Mammary epithelial cell (primary cell): ENCODE measurements at places on chromosomes 5 and 9.

DNA sequence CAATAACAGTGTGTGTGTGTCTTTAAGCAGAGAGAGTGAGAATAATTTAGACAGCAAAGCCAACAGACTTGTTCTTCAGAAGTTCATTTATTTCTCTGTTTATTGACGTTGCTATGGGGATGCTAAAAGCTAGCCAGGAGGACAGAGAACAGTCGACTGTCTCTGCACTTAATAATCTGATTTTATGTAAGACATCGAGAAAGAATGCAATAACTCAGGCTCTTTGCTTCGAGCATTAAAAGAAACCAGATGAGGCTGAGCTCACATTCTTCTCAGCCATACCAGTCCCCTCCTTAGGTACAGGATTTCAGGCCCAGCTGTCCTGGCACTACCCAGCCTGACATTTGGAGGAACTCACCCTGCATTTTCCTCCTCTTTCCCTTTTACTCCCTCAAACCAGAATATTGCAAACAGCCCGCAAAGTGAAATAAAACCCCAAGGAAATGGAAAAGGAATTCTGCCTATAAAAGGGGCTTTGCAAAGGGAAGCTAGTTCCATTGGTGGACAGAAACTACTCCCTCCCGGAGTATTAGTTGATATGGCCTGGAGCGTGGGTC is 44.5 kb upstream of the DPYSL3 start:
- peak; percentile 65 for DNase-seq

GRCh38 chr9:80012557-80013330 is 441.0 kb downstream of the TLE4 start:
- DNase-seq: no peak

DNA sequence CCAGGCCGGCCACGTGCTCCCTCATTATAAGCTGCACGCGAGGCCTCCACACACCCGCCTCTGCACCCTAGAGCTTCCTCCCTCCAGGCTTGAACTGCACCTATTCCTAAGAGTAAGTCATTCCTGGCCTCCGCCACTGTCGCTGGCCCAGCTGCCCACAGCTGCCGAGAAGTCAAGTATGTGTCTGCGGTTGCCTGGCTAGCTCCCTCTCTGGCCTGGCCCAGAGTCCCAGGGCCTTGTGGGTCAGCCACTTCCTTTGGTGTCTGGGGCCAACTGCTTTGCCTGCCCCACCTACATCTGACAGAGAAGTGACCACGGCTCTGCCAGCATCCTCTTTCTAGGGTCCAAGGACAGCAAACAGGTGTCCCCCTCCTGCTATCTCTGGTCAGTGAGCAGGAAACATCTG is 18.3 kb downstream of the ABO start:
- DNase-seq: no peak

DNA sequence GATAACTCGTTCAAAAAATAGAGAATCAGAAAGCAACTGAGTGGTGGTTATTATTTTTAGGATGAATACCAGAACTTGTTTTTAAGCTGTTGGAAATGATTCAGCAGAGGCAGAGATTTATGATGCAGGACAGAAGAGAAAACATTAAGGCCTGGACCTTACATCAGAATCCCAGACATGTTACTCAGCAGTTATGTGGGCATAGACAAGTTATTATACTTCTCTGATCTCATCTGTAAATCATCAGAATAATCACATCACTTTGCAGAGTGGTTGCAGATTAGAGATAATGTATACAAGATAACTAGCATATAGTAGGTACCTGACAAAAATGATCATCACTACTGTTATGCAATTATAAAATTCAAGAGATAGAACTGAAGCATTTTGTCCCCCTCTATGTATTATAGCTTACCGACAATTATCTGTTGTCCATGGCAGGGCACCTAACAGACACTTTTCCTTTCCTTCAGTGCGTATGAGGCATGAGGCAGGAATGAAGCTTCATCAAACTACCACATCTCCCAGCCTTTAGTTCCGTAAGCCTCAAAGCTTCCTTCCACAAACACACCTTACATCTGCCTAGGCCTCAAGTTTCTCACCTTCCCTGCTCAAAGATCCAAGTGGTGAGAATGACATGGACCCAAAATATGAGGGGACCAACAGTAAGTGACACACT is 165.9 kb downstream of the DENND1A start:
- DNase-seq: peak; percentile 44

DNA sequence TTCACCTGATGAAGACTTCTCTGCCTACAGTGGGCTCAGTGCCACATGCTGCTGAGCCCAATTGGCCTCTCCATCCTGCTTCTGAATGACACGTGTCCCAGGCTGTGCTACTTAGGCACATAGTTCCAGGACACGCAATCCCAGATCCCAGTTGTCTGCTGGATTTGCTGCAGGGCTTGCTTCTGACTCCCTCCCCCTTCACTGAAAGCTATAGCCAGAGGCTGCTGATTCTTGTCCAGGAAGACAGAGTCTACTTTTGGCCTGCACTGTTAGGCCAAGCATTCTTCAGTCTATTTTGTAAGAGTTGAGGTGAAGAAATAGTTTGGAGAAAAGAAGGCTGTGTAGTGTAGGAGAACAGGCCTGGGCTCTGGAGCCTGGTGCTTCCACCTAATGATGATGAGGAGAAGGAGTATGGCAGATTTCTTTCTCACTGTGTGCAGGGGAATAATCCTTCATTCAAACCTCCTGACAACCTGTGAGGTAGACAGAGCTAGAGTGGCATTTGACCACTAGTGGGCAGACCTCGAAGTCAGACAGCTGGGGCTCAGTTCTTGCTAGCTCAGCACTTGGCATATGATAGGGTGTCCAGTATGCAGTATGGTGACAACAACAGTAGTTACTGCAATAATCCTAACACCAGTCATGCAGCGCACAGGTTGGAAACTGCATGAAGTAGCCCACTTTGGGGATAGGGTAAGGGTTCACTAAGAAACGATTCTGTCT is 19.5 kb upstream of the ASPN start:
- DNase-seq: peak; percentile 38

- no peak for DNase-seq
Measured at GRCh38 chr5:9058666-9059065, 487.2 kb downstream of the SEMA5A start.

GRCh38 chr5:61167382-61167781 is 5.1 kb upstream of the SMIM15 start:
- DNase-seq: peak; percentile 32

GRCh38 chr9:83775932-83776331 is 41.6 kb downstream of the GKAP1 start:
- DNase-seq: no peak

GRCh38 chr9:17824616-17825264 is 245.9 kb downstream of the SH3GL2 start:
- DNase-seq: no peak

- no peak for DNase-seq
Measured at GRCh38 chr9:130243015-130243881, 22.3 kb upstream of the HMCN2 start.

DNA sequence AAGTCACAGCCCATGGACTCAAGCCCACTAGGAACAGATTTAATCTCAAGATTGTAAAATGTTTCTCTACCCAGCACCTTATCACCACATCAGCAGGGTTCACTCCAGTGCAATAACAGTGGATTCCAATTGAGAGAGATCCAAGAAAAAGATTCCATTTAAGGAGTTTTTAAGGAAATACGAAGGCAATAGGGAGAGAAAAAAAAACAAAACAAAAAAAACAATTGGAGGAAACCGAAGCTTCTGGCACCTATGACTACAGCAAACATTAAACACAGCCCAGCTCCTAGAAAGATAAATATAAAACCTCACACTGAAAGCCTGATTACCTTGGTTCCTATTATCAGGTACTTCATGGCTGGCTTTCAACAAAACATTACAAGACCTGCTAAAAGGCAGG is 192.7 kb downstream of the DAB2IP start:
- DNase-seq: no peak

GRCh38 chr5:17497446-17497845 is 585 bp upstream of the TAF11L2 start:
- DNase-seq: no peak

- no peak for DNase-seq
Measured at GRCh38 chr5:125476901-125477585, 730.6 kb upstream of the ZNF608 start.

DNA sequence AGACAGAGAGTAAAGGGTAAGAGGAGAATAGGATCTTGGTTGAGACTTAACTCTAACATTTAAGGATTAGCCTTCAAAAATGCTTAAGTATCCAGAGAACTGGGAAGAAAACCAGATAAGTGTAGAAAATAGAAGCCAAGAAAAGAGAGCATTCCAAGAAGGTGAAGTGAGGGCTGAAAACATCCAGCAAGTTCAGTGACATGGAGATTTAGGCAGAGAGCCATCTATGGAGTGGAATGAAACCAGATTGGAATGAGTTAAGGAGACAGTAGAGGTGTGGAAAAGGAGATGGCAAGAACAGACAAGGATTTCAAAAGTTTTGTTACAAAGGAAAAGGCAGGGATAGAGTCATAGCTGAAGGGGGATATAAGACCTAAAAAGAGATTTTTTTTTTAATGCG is 188.1 kb downstream of the TRPM3 start:
- DNase-seq: no peak
